ENCODE measurements at places on chromosomes 11 and 22.

DNA sequence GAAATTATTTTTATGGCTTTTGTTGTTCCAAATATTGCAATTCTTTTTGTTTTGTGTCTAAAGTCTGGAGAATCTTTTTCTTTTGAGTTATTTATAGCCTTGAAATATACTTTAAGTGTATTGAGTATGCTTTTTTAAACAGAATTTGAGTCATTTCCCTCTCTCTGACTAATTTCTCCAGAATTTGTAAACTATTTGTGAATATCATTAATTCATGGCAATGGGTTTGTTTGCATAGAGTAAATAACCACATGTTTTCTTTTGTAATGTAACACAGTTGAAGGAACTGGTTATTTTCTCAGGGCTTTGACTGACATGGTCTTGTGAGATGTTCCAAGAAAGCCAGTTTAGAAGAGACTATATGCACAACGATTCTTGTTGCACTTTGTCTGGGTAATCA is 30.9 kb upstream of the MPEG1 start:
- DNase-seq = peak; percentile 66

- no peak for DNase-seq
These were observed 408.3 kb downstream of the ETS1 start for GRCh38 chr11:128179039-128179438.

DNA sequence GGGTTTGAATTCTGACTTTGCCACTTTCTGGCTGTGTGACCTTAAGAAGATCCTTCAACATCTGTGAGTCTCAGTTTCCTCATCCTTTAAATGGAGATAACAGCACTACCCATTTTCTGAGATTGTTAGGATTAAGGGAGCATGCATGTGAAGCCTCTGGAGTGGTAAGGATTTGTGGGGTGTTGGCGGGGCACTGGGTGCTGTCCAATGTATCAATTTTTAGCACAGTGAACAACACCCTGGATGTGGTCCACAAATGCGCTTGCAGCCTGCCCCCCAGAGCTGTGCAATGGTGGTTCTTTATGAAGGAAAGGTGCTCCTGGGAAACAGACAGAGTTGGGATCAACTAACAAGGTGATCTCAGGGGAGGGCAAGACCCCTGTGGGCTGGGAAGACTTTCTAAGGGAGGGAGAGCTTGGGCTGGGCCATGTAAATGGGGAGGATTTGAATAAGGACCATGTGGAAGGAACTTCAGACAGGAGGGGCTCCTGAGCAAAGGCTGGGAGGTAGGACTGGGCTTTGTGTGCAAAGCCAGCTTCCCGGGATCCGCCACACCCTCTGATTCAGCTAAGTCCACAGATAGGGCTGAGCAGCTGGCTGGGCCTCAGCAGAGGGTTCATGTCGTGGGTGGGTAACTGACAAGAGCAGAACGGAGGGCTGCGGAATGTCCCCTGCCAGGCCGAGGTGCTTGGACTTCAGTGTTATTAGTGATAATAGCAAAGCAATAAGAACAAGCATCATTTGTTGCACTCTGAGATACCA is 22.7 kb upstream of the RASD2 start:
- no peak for DNase-seq

- DNase-seq = no peak
These were observed 22.7 kb downstream of the LRFN4 start for GRCh38 chr11:66879583-66879982.

DNA sequence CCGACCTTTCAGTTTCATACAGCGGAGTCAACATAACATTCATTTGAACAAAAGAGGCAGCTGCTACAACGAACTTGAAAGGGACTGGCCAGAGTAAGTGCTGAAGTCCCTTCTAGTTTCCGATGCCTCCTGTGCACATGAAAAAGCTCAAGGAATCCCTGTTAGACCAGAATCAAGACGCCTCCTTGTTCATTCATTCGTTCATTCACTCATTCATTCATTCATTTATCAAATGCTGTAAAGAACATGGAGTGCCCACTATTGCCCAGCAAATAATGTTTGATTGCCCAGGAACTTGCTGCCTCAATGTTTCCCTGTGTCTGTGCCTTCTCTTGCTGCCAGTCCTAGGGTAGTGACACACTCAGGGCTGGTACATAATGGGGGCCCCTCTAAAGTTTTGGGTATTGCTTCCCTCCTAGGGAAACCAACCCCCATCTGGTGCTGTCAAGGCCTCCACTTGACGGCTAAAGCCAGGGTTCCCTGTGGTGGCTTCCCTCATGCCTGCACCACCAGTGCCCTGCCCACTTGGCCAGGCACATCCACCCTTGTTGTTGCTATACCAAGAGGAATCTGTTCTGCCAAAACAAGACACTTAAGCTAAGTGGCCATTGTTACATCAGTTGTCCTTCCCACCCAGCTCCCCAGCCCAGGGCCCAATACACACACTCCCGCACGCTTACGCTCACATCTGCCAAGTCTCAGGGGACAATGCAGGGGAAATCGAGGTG is 3.8 kb downstream of the TMPRSS13 start:
- DNase-seq = no peak

DNA sequence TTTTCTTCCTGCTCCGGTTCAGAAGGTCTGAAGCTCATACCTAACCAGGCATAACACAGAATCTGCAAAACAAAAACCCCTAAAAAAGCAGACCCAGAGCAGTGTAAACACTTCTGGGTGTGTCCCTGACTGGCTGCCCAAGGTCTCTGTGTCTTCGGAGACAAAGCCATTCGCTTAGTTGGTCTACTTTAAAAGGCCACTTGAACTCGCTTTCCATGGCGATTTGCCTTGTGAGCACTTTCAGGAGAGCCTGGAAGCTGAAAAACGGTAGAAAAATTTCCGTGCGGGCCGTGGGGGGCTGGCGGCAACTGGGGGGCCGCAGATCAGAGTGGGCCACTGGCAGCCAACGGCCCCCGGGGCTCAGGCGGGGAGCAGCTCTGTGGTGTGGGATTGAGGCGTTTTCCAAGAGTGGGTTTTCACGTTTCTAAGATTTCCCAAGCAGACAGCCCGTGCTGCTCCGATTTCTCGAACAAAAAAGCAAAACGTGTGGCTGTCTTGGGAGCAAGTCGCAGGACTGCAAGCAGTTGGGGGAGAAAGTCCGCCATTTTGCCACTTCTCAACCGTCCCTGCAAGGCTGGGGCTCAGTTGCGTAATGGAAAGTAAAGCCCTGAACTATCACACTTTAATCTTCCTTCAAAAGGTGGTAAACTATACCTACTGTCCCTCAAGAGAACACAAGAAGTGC is 661 bp upstream of the MALAT1 start:
- DNase-seq = peak; percentile 67

GRCh38 chr22:47589271-47590250 is 827.1 kb downstream of the TBC1D22A start:
- no peak for DNase-seq

DNA sequence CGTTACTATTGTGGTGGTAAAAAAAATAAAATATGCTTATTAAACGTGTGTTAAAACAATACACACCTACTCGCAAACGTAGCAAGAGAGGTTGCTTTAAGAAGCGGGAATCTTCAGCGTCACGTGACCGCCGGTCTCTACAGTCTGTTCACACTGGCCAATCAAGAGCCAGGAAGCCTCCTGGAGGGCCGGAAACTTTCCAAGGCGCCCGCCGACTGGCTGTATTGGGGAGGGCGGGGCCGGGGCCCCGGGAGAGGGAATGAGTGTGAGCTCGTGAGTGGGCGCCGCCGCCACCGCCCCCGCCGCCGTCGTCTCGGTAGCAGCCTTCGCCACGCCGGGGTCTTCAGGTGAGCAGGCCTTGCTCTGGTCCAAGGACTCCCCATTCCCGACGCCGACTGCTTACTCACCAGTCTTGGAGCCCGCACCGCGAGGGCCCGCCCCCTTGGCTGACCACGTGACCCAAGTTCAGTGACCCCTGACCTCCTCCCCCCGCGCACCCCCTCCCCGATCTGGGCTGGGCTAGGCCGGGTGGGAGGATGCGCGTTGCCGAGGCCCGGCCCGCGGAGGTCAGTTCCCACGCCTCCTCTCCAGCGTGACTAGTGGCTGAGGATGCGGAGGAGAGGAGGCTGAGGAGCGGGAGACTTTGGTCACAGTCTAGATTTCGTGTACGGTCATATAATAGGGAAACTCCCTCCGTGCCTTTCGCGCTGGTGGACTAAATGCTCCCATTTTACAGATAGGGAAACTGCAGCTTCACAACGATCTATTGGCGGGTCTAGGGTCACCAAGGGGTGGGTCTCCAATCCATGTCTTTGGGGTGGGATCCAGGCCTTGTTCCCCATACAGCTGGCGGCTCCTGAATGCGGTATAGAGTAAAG is at the start of gene TAF6L:
TAF6L (plus strand) TSS at position 253 of the 878 bp plus-strand sequence. CDS start 4,388 bp downstream, outside the sequence.
- DNase-seq = peak; percentile 95

DNA sequence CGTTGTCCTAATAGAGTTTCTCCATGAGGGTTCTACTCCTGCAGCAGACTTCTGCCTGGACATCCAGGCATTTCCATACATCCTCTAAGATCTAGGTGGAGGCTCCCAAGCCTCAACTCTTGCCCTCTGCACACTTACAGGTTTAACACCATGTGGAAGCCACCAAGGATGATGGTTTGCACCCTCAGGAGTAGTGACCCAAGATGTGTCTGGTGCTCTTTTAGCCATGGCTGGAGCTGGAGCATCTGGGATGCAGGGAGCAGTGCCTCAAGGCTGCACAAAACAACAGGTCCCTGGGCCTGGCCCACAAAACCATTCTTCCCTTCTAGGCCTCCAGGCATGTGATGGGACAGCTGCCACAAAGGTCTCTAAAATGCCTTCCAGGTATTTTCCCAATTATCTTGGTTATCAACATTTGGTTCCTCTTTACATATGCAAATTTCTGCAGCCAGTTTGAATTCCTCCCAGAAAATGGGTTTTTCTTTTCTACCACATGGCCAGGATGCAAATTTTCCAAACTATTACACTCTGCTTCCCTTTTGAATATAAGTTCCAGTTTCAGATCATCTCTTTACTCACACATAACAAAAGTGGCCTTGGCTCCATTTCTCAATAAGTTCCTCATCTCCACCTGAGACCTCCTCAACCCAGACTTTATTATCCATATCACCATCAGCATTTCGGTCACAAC is 69.5 kb upstream of the GNAZ start:
- DNase-seq = no peak

GRCh38 chr11:89015614-89016013 is 50.2 kb downstream of the GRM5 start:
- DNase-seq = no peak

DNA sequence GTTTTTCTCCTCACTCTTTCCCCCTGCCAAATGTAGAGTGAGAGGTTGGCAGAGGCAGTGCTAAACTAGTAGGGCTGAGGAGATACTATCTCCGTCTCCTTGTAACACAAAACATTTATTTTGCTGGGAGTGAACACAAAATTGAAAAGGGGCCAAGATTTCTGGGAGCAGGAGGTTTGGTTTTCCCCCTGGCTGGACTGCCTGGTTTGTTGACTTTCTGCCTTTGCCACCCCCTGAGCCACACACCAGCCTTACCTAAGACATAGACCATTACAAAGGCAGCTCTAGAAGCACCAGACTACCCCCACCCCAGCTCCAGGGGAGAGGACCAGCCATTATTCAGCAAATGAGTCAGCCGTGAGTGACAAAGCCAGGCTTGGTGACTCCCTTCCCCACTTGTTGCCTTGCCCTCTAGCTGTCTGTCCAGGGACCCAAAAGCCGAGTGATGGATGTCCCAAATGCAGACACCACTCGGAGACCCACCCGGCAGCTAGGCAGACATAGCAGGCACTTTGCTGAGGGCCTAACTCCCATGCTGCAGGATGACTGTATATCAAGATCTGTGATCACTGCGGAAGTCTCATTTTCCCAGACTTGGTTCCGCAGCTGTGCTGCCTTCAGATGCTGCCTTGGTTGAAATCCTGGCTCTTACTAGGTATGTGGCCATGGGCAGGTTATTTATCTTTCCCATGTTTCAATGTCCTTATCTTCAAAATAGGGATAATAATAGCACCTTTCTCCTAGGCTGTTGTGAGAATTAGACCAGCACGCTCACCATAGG is 17.7 kb upstream of the CDON start:
- DNase-seq = no peak

DNA sequence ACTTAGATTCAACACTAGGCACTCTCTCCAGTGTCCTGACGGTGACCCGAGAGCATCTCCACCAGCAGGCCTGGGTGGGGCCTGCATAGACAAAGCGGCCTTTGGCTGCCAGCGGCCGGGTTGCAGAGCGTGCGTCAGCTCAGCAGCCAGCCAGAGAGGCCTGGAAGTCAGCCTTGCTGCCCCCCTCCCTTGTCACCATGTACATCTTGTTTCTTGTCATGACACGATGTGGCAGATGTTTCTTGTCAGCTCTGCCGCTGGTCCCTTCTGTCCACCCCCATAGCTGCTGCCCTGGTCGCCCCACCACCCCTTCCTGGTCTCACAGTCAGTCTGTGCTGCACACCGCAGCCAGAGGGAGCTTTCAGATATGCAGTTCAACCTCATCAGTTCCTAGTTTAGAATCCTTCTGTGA is 33.1 kb upstream of the CBX7 start:
- DNase-seq = no peak

DNA sequence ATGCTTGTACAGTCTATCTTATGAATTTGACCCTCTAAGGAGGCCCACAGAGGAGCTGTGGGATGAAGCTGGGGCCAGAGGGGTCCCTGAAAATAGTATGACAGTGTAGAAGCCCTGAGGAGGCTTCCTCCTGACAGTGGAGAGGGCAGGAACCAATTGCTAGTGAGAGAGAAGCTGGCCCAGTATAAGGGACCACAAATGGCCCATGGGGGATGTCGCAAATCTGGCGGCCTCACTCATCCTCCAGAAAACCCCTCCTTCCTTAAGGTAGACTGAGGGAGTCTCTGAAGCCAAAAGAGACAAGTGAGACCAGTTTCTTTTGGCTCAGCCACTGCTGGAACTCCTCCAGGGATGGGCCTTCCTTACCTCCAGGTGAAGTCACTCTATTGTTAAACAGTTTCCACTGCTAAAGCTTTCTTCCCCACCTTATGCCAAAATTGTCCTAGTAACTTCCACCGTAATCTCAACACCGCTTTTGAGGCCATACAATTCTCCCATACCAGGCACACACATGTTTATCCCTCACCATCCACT is 17.8 kb upstream of the CASTOR1 start:
- no peak for DNase-seq

DNA sequence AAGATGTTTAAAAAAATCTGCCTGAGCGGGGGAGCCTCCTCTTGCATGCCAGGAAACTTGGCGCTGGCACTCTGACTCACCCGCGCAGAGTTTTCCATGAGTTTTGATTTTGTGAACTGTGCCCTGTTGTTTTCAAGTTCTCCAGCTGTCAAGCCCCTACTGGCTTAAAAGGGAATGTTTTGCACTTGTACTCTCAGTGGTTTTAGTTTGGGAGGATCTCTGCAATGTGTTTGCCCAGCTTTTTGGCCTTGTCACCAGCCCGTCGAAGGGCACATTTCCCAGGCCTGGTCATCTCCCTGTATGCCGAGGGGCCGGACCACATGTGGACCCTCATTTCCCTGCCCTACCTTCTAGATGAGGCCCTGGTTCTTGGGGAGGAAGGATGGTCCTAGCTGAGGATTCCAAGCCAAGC is 12.2 kb downstream of the MRGPRF start:
- peak; percentile 76 for DNase-seq

DNA sequence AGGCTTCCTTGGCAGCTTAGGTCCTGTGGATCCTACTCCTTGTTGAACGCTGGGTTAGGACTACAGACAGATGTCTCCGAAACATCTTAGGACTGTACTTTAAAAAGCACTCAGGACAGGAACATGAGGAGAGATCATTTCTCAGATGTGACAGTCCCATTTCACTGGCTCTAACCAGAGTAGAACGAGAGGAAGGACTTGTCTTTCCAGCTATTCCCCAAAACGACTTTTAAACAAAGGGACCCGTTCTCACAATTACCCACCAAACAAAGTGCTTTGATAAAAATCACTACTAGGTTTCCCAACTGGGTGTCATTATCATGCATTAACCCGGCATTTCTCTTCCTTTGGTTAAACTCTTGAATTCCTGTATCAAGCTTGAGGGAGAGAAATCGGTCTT is 84.7 kb upstream of the BARX2 start:
- DNase-seq = no peak

All from HCEC 1CT (cell line).